Mesothelial cell of epicardium (in vitro differentiated cells): ENCODE measurements at places on chromosomes 2 and 18.

DNA sequence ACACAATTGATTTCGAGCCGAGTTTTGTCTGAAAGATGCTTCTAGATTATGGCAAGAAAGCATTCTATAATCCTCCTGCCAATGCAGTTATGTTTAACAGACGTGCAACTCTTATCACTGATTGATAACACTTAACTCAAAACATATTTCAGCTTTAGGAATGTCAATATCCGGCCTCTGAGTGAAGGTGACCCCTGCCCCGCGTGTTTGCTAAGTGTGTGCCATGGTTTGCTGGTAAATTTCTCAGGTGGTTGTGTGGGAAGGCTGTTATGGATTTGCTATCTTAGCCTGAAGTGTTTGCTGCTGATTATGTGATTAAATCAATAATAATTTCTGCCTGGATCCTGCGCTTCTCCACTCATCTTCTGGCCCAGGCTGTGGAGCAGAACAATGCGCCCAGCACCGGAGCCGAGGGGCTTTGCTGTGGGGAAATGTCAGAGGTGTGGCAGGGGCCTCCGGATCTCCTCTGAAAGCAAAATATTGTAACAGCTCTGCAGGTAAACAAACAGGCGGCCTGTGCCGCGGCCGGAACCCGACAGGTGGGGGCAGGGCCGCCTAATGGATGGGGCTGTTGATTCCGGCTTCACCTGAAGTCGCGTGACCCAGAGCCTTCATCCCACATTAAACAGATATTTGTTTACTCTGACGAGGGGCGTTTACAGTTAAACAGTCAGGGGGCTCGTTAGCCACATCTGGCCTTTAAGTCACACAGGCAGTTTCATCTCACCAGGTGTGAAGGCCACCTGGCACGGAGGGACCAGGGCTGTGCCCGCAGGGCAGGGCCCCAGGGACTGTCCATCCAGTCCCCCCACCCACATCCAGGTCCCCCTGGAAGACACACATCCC, 210.7 kb upstream of the SALL3 start:
- H3K27me3 ChIP-seq, result peaks cover 7% of the 10 kb centered on the region
- H3K4me3 ChIP-seq, result no peak overlapping the region
- DNase-seq, result no peak
- H3K27ac ChIP-seq, result no peak overlapping the region
- H3K36me3 ChIP-seq, result no peaks in the 10 kb centered on the region

DNA sequence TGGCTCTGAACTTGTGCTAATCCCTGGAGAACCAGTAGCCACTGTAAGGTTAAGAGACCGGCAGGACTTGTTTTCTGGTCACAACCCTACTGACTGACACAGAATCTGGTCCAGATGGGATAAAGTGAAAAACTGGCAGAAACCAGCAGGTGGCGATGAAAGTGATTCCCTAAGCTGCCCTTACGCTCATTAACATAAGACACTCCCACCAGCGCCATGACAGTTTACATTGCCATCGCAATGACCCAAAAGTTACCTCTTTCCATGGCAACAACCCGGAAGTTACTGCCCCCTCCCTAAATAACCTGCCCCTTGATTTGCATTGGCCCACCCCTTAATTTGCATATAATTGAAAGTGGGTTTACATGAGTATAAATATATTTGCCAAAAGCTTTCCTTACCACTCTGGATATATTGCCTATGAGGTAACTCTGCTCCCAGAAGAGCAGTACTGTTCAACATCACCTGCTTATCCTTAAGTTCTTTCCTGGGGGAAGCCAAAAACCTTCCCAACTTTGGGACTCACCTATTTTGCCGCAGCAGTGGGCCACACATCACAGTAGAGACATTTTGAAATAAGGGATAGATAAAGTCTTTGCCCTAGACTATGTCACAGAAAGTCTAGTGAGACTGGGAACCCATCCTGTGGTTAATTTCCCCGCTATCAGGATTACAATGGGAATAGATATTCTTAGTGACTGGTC, 35.8 kb upstream of the AFF3 start:
- H3K36me3 ChIP-seq, result no peaks in the 10 kb centered on the region
- no peak overlapping the region for H3K27ac ChIP-seq
- H3K4me3 ChIP-seq, result no peak overlapping the region
- H3K27me3 ChIP-seq, result peaks cover 12% of the 10 kb centered on the region
- DNase-seq, result no peak
- H3K4me1 ChIP-seq, result peaks cover 20% of the 10 kb centered on the region

DNA sequence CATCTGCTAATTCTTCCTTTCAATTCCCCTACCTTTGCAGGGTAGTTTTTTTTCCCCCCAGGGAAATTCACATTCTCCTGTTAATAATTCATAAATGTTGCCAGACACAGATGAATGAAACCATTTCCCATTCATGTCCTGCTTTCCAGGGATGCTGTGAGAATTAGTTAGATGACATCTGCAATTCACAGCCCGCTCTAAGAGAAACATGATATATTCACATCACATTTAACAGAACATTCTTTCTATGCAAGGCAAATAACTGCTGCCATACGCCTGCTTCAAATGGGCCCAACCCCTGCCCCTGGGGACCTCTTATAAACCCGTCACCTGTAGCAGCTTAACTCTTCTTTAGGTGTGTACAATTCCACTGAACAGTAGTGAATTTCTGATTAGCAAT, 110.6 kb upstream of the CTAGE1 start:
- no peak overlapping the region for H3K27ac ChIP-seq
- DNase-seq, result no peak
- peaks cover 17% of the 10 kb centered on the region for H3K4me1 ChIP-seq
- no peak overlapping the region for H3K4me3 ChIP-seq
- H3K27me3 ChIP-seq, result no peaks in the 10 kb centered on the region

- no peaks in the 10 kb centered on the region for H3K27me3 ChIP-seq
- H3K4me3 ChIP-seq, result no peak overlapping the region
- no peak overlapping the region for H3K27ac ChIP-seq
- no peaks in the 10 kb centered on the region for H3K4me1 ChIP-seq
- DNase-seq, result no peak
Measured at GRCh38 chr18:38972571-38972970, 1407.0 kb upstream of the CELF4 start.

DNA sequence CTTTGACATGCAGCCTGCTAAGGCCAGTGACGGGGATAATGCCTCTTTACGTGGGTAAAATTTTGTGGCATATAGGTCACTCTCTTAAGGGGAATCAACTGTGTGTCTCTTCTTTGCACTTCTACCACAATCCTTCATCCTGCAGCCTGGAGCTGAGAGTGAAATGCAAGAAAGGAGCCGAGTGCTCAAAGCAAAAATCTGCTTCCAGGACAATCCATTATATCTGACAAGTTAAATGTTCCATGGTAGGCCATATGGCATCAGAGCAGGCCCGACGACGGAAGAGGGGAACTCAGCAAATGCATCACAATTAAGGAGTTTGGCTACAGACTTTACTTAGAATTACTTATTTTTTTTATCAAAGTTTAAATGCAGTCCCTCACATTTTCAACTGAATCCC, 171.2 kb downstream of the TCF4 start:
- no peak for DNase-seq
- no peaks in the 10 kb centered on the region for H3K36me3 ChIP-seq
- no peaks in the 10 kb centered on the region for H3K27me3 ChIP-seq
- H3K27ac ChIP-seq, result peak overlapping the region; percentile 61
- peaks cover 68% of the 10 kb centered on the region for H3K4me1 ChIP-seq

GRCh38 chr2:241903121-241904010, 33.8 kb downstream of the RTP5 start:
- no peak for DNase-seq
- no peak overlapping the region for H3K27ac ChIP-seq
- peaks cover 13% of the 10 kb centered on the region for H3K4me1 ChIP-seq
- no peaks in the 10 kb centered on the region for H3K27me3 ChIP-seq
- H3K4me3 ChIP-seq, result no peak overlapping the region

DNA sequence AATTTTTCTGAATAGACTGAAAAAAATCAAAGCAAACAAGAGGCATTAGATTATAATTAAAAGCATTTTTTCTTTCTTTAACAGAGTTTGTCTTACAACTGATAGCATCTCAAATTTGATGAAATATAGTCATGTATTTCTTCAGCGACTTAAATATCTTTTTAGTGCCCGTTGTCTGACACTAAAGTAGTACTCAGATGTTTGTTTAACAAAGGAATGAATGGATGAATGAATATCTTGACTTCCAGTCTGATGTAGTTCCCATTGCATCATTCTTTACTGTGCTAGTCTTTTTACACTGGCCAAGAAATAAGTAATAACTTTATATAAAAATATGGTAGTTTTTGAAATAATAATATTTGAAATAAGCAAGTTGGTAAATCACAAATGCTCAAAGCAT, 111.1 kb downstream of the TTC27 start:
- H3K4me1 ChIP-seq, result peaks cover 37% of the 10 kb centered on the region
- H3K27me3 ChIP-seq, result peaks cover 2% of the 10 kb centered on the region
- H3K36me3 ChIP-seq, result peaks cover 10% of the 10 kb centered on the region
- H3K4me3 ChIP-seq, result no peak overlapping the region
- no peak for DNase-seq

GRCh38 chr2:149972066-149972465, 384.5 kb upstream of the MMADHC start:
- peaks cover 15% of the 10 kb centered on the region for H3K36me3 ChIP-seq
- no peak for DNase-seq
- no peaks in the 10 kb centered on the region for H3K4me1 ChIP-seq
- no peak overlapping the region for H3K4me3 ChIP-seq
- H3K27ac ChIP-seq, result no peak overlapping the region

- H3K4me3 ChIP-seq, result no peak overlapping the region
- H3K36me3 ChIP-seq, result no peaks in the 10 kb centered on the region
- H3K4me1 ChIP-seq, result peaks cover 45% of the 10 kb centered on the region
- peaks cover 1% of the 10 kb centered on the region for H3K27me3 ChIP-seq
Measured at GRCh38 chr2:29063056-29063455, 11.3 kb downstream of the PCARE start.

DNA sequence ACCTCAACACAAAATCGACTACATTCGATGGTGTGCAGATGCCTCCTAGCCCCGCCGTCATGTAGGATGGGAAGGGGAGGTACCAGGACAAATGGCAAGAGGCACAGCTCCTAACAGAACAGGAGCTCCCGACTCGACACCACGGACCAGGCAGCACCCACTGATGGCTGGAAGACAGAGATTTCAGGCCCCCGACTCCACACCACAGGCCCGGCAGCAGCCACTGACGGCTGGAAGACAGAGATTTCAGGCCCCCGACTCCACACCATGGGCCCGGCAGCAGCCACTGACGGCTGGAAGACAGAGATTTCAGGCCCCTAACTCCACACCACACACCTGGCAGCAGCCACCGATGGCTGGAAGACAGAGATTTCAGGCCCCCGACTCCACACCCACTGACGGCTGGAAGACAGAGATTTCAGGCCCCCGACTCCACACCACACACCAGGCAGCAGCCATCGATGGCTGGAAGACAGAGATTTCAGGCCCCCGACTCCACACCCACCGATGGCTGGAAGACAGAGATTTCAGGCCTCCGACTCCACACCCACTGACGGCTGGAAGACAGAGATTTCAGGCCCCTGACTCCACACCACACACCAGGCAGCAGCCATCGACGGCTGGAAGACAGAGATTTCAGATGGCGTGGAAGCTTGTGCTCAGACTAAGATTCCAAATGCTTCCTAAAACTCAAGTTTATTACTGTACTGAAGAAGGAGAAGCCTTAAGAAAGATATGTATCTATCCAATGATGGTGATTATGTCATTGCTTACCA, 135.5 kb downstream of the EIPR1 start:
- H3K36me3 ChIP-seq, result peaks cover 2% of the 10 kb centered on the region
- no peak for DNase-seq
- no peak overlapping the region for H3K27ac ChIP-seq
- H3K4me1 ChIP-seq, result no peaks in the 10 kb centered on the region

DNA sequence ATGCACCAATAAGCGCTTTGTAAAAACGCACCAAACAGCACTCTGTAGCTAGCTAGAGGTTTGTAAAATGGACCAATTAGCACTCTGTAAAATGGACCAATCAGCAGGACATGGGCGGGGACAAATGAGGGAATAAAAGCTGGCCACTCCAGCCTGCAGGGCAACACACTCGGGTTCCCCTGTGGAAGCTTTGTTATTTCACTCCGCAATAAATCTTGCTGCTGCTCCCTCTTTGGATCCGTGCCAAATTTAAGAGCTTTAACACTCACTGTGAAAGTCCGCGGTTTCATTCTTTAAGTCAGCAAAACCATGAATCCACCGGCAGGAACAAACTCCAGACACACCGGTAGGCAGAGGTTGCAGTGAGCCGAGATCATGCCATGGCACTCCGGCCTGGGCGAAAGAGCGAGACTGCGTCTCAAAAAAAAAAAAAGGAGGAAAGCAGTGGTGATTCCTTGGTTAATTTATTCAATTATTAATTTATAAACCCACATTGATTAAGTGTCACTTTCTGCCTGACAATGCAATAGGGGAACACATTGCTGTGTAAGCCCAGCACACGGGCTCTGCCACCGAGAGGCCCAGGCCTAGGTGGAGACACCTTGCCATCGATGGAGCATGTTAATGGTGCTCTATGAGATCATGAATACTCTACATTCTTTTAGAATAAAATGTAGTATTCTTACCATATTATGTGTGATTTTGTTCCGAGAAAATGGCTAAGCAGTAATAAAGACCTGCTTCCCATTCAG, 687.6 kb upstream of the HS6ST1 start:
- H3K36me3 ChIP-seq, result peaks cover 3% of the 10 kb centered on the region
- no peak overlapping the region for H3K4me3 ChIP-seq
- H3K4me1 ChIP-seq, result peaks cover 29% of the 10 kb centered on the region
- DNase-seq, result no peak
- H3K27ac ChIP-seq, result peak overlapping the region; percentile 86
- H3K27me3 ChIP-seq, result peaks cover 8% of the 10 kb centered on the region

GRCh38 chr2:26238311-26238958, 6.0 kb downstream of the HADHA start:
- H3K4me3 ChIP-seq, result no peak overlapping the region
- H3K36me3 ChIP-seq, result peaks cover 15% of the 10 kb centered on the region
- H3K27ac ChIP-seq, result no peak overlapping the region

DNA sequence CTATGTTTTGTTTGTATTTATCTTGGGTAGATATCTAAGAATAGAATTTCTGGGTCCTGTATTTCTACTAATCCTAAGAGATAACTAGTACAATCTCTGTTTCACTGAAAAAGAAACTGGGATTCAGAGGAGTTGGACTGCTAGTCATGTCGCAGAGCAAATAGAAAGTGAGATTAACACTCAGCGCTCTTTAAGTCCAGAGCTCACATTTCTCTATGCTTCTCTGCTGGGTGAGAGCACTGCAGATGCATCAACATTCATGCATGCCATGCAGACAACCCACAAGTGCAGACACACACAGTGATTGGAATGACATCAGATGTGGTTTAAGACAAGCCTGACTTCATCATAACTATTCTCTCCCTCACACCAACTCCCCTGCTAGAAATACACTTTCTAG, 563.8 kb downstream of the TDRD15 start:
- no peak overlapping the region for H3K4me3 ChIP-seq
- no peak overlapping the region for H3K27ac ChIP-seq
- no peaks in the 10 kb centered on the region for H3K27me3 ChIP-seq
- H3K4me1 ChIP-seq, result no peaks in the 10 kb centered on the region
- no peak for DNase-seq

GRCh38 chr2:207501802-207502576, 27.8 kb upstream of the CREB1 start:
- no peak overlapping the region for H3K27ac ChIP-seq
- no peaks in the 10 kb centered on the region for H3K36me3 ChIP-seq
- H3K4me1 ChIP-seq, result peaks cover 30% of the 10 kb centered on the region
